ENCODE measurements at places on chromosomes 3 and 15.

DNA sequence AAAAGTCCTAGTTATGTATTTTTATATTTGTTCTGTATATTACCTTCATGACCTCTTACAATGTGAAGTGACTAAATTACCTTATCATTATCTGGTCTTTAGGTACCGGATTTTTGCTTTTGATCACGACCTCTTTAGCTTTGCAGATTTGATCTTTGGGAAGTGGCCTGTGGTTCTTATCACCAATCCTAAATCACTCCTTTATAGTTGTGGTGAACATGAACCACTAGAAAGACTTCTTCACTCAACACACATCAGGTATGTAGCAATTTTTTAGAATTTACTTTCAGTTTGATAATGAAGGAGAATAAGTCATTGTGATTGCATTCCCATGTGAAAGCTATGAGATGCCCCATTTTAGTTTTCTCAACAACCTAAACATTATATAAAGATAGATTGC is 18.3 kb downstream of the TMEM62 start:
- no peak for DNase-seq

GRCh38 chr3:131849616-131850015 is 185.2 kb downstream of the CPNE4 start:
- DNase-seq, result no peak

DNA sequence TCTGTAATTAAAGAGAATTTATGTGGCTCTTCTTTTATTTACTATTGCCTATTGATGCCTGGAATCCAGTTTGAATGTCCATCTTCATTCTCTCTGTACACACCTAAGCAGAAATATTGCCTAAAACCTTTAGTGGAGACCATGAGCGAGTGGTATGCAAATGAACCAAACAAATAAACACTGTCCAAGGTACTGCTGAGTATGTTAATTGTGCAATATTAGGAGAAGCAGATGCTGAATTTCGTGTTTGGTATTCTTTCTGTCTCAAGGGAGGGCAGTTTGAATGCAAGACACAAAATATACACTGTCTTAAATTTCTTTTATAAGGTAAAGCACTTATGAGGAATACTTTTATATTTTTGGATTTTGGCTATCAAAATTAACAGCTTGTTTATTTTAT is 440.9 kb downstream of the RBMS3 start:
- no peak for DNase-seq

GRCh38 chr15:100484443-100484842 is 44.3 kb downstream of the CERS3 start:
- DNase-seq, result no peak

DNA sequence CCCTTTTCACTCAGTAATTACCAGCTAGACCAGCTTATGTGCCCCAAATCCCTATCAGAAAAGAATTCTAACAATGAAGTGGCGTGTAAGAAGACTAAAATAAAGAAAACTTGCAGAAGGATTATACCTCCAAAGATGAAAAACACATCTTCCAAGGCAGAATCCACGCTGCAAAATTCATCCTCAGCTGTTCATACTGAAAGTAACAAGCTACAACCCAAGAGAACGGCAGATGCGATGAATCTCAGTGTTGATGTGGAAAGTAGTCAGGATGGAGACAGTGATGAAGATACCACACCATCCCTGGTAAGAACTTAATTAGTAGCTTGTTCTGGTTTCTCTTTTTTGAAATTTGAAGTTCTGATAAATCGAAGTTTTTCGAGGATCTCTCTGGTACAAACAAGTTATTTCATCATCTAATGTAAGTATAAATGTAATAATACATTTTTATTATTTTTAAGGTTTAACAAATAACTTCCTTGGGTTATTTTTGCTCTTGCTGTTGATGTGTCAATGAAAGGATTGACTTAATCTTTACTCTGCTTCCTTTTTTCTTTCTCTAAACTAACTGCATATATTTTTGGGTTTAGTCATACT is 1.4 kb downstream of the WDR76 start:
- peak; percentile 29 for DNase-seq

DNA sequence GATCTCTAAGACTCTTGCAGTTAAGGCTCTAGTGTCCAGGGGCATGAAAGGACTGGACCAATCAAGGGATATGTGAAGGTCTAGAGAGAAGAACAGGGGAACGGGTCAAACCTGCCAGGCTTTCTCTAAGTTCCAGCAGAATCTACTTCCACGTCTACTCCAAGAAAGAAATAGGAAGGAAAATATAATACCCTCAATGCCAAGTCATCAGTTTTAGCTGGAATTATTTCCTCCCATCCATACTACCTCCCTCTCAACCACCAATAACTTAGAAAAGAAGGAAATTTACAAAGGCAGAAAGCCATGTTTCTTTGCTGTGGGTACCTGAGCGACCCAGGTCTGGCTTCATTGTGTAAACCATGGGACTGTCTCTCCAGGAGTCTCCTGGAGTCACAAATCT is 7.8 kb downstream of the SHC4 start:
- DNase-seq, result no peak

DNA sequence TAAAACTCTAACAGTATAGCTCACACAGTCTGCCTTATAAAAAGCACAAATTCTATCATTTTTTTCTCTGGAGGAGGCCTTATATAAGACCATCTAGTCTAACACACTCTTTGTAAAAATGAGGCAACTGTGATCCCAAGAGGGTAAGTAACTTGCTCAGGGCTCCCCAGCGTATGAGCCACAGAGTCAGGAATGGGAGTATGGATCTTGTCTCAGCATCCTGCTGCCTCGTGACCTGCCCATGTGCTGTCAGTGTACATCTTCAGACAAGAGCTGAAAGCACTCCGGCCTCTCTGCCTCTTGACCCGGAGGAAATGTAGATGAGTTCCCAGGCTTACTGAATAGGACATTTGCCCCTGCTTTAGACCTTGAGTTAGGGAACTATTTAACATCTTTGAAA is 28.4 kb upstream of the MEF2A start:
- no peak for DNase-seq

DNA sequence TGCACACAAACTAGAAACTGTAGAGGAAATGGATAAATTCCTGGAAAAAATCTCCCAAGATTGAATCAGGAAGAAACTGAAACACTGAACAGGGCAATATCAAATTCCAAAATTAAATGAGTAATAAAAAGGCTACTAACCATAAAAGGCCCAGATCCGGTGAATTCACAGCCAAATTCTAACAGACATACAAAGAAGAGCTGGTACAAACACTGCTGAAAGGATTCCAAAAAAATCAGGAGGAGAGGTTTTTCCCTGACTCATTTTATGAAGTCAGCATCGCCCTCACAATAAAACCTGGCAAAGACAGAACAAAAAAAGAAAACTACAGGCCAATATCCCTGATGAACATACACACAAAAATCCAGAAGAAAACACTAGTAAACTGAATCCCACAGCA is 462.4 kb upstream of the THBS1 start:
- DNase-seq, result no peak

- DNase-seq, result no peak
Observed at GRCh38 chr15:83190450-83190849, 17.2 kb downstream of the HDGFL3 start.

- no peak for DNase-seq
Observed at GRCh38 chr3:153596401-153596800, 434.4 kb downstream of the RAP2B start.

DNA sequence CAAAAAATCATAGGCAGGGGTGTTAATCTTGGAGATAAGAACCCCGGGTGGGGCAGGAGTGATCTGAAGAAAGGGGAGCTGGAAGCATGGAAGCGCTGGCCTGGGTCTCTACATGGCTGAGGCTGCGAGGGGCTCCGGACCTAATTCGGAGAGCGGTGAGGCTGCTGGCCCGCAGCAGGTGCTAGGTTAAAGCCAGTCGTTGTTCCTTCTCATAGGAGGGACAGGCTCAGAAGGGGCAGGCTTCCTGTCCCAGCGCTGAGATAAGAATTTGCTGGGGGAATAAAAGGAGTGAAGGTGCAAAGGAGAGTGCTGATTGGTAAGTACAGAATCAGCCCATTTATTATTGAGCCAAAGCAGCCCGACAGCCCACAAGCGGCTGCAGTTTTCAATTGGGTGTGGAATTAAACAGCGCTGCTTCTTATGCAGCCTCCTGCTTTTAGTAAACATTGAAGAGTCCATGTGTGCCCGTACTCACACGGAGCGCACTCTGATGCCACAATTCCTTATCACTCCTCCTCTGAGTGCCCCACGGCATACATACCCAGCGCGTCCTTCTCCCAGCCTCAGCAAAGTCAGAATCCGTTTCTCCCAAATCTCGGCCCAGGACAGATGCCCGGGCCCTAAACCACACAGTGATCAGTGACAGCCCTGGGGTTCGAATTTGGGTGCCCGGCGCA is 17.1 kb downstream of the CHST13 start:
- DNase-seq, result no peak

DNA sequence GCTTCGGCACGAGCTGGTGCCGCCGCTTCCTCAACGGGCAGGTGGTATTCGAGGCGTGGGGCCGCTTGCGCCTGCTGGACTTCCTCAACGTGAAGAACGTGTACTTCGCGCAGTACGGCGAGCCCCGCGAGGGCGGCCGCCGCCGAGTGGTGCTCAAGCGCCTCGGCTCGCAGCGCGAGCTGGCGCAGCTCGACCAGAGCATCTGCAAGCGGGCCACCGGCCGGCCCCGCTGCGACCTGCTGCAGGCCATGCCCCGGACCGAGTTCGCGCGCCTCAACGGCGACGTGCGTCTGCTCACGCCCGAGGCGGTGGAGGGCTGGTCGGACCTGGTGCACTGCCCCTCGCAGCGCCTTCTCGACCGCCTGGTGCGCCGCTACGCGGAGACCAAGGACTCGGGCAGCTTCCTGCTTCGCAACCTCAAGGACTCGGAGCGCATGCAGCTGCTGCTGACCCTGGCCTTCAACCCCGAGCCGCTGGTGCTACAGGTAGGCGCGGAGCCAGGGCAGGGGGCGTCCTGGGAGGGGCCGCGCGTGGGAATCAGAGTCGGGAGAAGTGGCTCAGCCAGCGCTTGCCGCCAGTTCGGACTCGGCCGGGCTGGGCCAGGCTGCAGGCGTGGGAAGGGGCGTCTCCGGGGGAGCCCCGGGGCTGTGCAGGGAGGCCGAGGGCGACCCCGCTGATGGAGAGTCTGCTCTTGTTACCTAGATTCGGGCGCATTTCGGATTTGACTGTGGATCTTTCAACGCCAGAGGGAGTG is 1.1 kb downstream of the DIPK2A start:
- peak; percentile 87 for DNase-seq

DNA sequence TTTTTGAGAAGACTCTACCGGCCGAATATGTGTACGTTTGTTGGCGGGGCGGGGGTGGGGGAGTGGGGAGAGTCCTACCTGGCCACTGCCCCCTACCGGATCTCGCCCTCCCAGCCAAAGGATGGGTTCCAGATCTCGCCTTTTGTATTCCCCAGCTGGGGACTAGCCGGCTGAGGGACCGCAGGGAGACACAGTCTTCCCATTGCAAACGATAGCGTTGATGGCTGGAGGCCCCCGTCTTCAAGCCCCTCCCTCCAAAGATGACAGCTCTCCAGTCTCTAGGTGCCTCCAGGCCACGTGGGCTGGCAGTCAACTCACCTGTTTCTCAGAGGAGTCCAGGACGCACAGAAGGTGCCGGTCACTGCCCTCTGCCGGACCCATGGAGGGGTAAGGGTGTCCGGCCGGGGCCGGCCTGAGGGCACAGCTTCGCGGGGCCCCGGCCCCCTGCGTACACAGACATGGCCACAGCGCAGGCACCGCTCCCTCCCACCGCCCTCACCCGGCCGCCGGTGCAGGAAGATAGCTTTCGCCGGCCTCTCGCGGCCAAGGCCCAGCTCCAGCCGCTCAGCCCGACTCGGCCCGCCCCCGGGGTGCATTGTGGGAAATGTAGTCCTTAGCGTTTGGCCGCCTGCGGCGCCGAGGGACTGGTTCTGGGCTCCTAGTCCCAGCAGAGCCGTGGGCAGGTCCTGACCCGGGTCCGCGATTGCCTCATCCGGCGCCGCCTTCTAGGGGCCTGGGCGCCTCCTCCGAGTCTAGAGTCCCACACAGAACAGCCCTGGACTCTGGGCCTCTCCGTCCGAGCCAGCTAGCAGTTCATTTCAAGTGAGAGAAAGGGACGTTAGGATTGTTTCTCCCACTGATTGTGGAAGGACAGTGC is at the start of gene MON1A:
Gene MON1A (minus strand): TSS at position 521 of the 877 bp plus-strand sequence. CDS start 16,465 bp downstream, outside the sequence.
- peak; percentile 90 for DNase-seq

GRCh38 chr15:96521386-96521785 is 190.9 kb downstream of the NR2F2 start:
- no peak for DNase-seq

DNA sequence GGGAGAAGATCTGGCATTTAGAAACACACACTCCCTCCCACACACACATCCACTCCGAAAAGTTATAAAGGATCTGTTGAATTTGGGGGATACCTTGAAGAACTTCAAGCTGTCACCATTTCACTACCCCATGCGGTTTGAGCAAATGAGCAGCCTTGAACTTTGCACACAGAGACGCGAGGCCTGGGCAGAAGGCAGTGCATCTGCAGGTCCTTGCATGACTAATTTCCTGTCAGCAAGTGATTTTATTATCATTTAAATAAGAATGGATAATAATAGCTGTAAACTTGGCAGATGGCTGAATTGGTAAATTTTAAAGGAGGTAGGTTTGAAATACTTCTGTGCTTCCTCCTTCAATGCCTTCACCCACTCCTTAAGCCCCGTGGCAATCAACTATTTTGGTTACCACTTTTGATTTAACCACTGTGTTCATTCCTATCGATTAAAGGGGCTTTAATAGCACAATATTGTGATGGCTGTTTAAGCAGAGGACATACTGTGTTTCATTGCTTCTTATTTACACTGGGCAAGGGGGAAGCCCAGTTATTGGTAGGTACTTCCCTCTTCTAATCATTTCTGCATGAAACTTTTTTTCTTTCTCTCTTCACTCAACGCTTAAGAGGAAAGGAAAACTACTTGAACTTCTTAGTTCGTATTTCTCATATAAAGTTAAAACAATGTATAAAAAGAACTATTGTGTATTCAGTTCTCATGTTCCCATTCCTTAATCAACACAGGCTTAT is 108.1 kb downstream of the ROBO2 start:
- DNase-seq, result no peak

DNA sequence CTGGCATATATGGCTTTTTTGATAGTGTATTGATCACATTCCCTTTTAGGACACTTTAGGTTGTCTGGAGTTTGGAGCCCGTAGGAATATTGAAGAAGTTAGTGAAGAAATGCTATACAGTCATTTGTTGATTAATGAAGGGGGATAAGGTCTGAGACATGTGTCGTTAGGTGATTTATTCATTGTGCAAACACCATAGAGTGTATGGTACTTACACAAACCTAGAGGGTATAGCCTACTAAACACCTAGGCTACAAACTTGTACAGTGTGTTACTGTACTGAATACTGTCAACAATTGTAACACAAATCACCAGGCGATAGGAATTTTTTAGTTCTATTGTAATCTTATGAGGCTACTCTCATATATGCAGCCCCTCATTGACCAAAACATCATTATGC is 3.3 kb downstream of the TPM1 start:
- DNase-seq, result no peak

DNA sequence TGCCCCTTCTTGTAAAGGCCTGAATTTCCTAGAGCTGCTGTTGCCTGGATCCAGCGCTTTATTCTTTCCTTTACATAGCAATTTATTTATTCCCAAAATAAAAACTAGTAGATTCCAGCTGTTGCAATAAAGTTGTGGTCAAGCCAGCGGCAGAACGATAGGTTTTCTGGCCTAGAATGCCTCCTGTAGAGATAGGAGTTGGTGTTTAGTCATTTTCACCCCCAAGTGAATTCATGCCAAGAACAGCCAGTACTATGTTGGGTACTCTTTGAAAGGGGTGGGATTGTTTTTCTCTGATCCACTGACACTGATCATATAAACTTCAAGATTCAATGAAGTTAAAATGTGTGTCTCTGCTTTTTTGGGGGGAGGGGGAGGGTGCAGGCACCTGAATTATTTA is 69.7 kb downstream of the KLHL25 start:
- no peak for DNase-seq

- no peak for DNase-seq
Observed at GRCh38 chr15:77486542-77487468, 66.1 kb downstream of the HMG20A start.

- no peak for DNase-seq
Observed at GRCh38 chr3:49511639-49512038, 41.6 kb downstream of the DAG1 start.

Data from RPMI8226 (cell line).